NCI-H446 treated with DMSO at 0.1 percent for 48 hours (cell line): ENCODE measurements at places on chromosomes 7 and 10.
A peak's percentile ranks its signal among the peaks of the same experiment; 100 is the strongest.

DNA sequence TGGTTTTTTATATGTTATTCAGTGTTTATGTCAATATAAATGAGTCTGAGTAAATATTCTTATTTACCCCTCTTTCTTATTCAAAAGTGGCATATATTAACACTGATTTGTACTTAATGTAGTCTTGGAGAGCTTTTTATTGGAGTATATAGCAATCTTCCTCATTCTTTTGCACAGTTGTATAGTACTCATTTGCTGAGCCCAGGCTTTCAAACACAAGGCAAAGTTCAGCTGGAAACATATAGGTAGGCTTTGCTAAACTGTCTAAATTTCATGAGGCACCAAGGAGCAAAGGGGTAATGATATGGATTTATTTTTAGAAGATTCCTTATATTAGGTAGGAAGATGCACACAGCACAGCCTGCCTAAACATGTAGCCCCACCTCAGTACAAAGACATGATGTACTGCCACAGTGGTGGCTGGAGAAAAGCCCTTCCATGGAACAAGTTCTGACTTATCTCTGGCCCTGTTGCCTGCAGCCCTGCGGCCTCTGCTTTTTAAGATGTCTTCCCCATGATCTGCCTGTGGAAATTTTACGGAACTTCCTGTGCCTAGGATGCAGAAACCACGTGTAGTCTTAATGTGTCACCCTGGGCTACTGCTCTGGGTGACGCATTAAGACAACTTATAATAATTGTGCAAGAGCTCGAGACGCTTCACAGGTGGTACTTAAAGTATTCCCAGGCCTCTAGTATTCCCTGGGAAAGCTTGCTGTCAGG is 9.6 kb upstream of the PDCD4 start:
- no peak for DNase-seq

- no peak for DNase-seq
Observed at GRCh38 chr10:75773813-75774782, 342.7 kb downstream of the LRMDA start.

- no peak for DNase-seq
Observed at GRCh38 chr10:5945561-5946418, 31.6 kb downstream of the IL15RA start.

GRCh38 chr7:39589323-39590111 is 23.3 kb downstream of the YAE1 start:
- no peak for DNase-seq

- DNase-seq = no peak
Observed at GRCh38 chr7:36633377-36633776, 90.9 kb downstream of the AOAH start.

GRCh38 chr7:120645966-120646365 is 212.0 kb downstream of the TSPAN12 start:
- DNase-seq = no peak

GRCh38 chr10:124157271-124157681 is 63.9 kb upstream of the CHST15 start:
- DNase-seq = no peak

DNA sequence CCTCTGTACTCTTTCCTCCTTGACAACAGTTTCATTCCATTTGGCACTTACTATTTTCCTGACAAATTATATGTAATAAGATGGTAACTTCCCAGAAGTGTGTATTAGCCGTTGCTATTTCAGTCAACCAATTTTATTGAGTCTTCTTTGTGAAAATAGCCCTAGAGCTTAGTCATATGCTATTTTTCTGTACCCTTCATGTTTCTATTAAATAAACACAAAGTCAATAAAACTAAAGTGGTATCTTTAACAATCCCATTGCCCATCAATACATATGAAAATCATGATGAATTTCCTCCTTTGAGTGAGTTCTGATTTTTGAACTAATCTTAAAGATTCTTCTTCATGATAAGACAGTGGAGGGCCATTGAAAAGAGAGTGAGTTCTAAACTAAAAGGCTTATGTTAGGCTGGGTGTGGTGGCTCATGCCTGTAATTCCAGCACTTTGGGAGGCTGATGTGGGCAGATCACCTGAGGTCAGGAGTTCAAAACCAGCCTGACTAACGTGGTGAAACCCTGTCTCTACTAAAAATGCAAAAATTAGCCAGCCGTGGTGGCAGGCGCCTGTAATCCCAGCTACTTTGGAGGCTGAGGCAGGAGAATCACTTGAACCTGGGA is 5.9 kb upstream of the MYPN start:
- DNase-seq = no peak

- peak; percentile 61 for DNase-seq
Observed at GRCh38 chr7:25069900-25070443, 55.1 kb downstream of the CYCS start.

GRCh38 chr7:132806834-132807233 is 230.6 kb upstream of the PLXNA4 start:
- no peak for DNase-seq

- no peak for DNase-seq
Observed at GRCh38 chr7:97126483-97127171, 9.1 kb downstream of the SDHAF3 start.

GRCh38 chr7:82035456-82035855 is 265.6 kb upstream of the HGF start:
- DNase-seq = no peak

DNA sequence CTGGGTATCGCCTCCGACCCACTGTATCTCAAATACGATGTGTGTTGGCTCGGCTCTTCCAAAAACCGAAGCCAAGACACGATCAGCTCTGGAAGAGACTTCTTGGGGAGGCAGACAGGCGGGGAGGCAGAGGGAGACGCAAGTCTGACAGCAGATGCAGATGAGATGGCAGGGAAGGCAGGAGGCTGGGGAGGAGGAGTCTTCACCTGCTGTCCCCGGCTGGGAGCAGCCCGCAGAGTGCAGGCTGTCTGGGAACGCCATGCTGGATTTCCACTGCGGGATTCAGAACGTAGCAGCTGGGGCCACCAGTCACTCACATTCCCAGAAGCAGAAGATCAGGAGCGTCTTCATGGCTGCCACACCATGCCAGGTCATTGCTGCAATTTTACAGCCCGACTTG is 29.4 kb downstream of the CTBP2 start:
- no peak for DNase-seq

GRCh38 chr10:96456296-96456840 is 57.4 kb downstream of the TLL2 start:
- DNase-seq = no peak

GRCh38 chr10:21212348-21212747 is 313.1 kb downstream of the SKIDA1 start:
- no peak for DNase-seq

DNA sequence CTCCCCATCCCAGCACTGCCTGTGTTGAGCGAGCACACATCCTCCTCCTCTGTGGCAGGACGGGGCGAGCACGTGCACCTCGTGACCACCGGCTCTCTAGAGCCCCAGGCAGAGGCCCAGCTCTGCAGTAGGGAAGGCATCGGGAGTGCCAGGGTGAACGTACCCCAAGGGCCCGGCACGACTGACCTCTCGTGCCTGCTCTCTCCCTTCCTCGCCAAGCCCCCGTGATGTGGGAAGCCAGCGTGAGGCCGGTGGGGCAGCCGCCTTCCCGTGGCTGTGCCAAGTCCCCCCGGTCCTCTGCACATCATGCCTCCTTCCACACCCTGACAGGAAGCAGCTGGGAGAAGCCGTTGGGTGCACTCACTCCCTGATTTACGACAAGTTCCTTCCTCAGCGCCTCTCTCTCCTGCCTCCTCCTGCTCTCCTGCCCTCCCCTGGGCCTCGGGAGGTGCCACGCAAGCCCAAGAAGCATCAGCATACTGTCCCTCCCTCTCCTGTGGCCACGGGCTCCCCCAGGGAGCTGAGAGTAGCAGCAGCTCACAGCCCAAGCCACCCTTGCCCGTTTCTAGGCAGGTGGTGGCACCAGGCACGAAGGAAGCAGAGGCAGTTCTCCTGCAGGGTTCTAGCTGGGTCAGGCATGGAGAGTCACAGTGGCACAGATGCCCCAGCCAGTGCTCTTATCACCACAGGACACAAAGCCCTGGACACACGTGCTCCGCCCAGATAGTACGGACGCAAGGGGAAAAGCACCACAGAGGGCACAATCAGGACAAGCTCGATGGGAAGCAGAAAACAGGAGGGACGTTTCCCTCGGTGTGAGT is 47.0 kb downstream of the AMZ1 start:
- DNase-seq = no peak

GRCh38 chr7:151448261-151449252 is 8.6 kb upstream of the CRYGN start:
- no peak for DNase-seq

DNA sequence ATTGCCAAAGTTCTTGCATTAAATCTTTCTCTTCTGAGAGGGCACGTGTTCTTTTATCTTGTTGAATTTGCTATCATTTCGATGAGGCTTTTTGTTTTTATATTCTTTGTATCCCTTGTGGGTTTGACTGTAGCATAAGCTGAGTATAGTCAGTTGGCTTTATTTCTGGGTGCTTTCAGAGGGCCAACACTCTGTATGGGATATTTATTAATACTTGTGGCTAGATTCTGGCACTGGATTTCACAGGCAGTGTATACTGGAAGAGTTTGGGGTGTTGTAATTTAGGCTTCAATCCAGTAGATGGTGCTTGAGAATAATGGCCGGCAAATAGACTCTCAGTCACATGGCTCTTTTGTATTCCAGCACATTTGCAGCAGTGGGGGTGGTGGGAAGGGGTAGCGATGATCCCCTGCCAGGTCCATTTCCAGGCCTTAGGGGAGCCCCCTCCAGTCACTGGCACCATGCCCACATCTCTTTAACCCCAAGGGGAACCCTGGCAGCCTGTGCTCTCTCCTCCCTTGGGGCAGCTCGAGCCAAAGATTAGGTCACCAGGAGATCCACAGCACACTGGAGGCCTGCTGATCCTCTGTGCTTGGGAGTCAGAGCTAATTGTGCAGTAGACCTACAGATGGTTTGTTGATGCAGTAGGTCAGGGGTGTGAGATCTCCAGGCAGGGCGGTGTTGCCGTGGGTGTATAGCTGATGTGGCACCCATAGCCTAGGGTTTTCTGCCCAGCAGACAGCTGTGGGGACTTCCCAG is 81.8 kb downstream of the PTPN20 start:
- peak; percentile 33 for DNase-seq

DNA sequence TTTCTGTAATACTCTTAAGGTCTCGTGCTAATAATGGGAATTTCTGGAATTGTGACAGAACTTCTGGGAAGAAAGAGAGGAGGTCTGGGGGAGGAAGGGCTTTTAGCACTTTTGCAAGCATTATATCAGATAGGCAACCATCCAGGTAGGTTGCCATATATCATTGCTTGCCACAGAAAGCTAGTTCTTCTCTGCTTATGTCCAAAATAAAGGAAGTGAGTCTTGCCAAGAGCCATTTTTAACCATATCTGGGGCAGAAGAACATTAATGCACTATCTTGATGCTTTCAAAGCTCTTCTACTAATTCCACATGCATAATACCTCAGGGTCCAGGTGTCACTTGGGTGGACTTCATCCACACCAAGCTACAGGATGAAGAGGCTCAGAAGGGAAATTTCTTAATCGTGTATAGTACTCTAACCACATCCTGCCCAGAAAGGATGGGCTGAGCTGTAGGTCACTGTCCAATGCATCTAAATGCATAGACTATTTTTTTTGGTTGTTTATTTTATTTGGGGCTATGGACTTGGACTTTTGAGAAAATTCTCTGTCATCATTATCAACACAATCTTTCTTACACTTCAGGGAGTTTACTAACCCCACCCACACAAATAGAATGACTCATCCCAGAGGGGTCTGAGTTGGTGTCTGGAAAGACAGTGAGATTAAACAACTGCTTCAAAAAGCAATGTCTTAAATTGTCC is 68.9 kb upstream of the ADO start:
- no peak for DNase-seq

DNA sequence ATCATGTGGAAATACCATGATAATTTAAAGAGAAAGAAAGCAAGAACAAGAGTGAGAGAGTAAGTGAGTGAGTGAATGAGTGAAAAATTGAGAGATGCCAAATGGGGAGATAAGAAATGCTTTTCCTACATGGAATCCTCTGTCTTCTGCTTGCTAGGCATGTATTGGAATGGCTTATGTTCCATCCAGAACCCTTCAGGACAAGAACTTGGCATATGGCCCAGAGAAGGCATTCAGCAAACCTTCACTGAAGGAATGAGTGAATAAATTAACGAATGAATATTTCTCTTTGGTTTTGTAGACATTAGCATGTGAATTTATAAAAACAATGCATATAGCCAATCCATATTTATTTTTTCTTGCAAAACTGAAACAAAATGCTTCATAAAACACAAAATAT is 162.2 kb downstream of the LRRTM3 start:
- no peak for DNase-seq

DNA sequence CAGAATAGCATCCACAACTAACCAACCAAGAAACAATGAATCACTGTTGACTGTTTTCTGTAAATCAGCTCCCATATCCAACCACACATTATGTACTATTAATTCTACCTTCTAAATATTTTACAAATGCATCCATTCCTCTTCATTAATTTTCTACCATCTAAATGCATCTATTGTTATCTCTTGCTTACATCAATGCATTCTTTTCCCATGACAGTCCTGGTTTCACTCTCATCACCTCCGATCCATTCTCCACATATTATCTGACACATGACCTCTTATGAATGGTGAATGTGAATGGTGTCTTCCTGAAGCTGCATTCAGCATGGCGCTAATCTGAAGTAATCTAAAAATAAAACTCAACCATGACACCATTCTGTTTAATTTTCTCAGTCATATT is 153.8 kb upstream of the CALCR start:
- DNase-seq = no peak

- DNase-seq = no peak
Observed at GRCh38 chr10:2439983-2440382, 627.4 kb upstream of the PFKP start.

- DNase-seq = no peak
Observed at GRCh38 chr7:145324081-145324480, 488.2 kb upstream of the TPK1 start.

DNA sequence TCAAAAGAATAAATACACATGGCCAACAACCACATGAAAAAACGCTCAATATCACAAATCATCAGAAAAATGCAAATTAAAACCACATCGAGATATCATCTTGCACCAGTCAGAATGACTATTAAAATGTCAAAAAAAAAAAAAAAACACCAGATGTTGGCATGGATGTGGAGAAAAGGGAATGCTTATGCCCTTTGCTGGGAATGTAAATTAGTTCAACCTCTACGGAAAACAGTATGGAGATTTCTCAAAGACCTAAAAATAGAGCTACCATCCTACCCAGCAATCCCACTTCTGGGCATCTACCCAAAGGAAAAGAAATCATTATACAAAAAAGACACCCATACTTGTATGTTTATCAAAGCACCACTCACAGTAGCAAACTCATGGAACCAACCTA is 45.0 kb upstream of the DIP2C start:
- no peak for DNase-seq

DNA sequence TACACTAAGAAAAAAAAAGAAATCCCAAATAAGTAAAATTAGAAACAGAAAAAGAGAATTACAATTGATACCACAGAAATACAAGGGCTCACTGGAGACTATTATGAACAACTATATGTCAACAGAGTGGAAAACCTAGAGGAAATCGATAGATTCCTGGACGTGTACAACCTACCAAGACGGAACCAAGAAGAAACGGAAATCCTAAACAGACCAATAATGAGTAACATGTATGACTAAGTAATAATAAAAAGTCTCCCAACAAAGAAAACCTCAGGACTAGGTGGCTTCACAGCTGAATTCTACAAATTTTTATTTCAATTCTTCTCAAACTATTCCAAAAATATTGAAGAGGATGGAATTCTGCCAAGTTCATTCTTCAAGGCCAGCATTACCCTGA is 13.9 kb downstream of the DIP2C start:
- DNase-seq = no peak
